ENCODE measurements at places on chromosomes 6 and 20.

GRCh38 chr6:25973923-25974555 is 11.4 kb downstream of the TRIM38 start:
- no peak for DNase-seq

GRCh38 chr6:43081043-43081442 is 4.9 kb downstream of the PTK7 start:
- no peak for DNase-seq

DNA sequence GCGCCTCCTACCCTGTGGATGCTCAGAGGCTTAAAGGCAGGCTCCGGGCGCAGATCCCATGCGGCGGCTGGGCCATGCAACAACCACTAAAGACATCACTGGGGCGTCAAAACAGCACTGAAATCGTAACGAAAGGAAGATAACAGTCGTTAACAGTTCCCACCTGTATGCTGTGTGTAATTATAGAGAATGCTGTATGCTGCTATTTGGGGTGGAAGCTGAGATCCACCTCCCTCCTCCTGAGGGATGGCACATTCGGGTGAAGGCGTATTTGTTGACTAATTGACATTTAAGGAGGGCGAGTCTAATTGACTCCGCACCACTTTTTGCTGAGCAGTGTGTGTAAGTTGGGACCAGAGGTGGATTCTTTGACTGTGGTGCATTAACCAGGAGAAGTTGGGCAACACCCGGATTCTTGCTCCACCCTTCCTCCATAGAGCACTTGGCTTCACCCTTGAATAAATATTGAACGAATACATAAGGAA is 687 bp downstream of the SLC35A1 start:
- DNase-seq, result peak; percentile 32

DNA sequence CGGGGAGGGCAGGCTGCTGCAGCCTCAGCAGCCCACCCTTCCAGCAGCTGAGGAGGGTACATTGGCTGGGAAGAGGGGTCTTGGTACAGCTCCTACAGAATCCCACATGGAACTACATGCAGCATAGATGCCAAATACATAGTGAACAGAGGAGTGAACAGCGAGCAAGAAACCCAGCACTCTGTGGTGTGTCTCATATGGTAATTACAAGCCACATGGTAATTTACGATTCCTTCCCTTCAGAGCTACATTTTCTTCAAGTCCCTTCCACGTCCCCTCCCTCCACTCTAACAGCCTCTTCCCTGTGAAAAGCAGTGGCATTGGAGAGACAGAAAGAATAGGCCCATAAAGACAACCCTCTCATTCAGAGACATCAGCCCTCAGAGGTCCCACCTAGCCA is 167.7 kb downstream of the SYNDIG1 start:
- DNase-seq, result no peak

DNA sequence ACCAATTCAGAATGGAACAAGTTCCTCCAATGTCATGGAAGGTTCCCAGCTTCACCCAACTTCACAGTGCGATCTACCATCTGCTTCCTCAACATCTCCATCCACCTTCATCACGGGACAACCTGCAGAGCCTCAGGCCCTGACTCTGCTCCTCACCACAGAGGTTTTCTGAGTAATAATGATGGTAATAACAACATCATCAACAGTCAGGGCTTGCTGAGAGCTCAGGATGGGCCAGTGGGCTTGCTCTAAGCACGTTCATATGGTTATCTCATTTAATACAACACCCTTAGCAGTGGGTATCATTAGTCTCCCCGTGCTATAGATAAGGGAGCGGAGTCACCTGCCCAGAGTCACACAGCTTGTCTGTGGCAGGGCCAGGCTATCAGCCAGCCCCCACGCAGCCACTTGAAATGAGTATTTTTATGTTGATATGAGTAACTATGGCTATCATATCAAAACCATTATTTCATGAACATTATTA is 38.6 kb downstream of the PREX1 start:
- no peak for DNase-seq

- DNase-seq, result no peak
Measured at GRCh38 chr20:5621305-5621704, 128.9 kb upstream of the SHLD1 start.

GRCh38 chr6:101770116-101770515 is 376.6 kb downstream of the GRIK2 start:
- DNase-seq, result no peak

- no peak for DNase-seq
Measured at GRCh38 chr6:40480678-40481077, 106.5 kb downstream of the LRFN2 start.

GRCh38 chr6:155014670-155015300 is 19.7 kb downstream of the TIAM2 start:
- peak; percentile 25 for DNase-seq

GRCh38 chr6:43869792-43870659 is 100.0 kb downstream of the VEGFA start:
- no peak for DNase-seq

All from kidney glomerular epithelial cell (primary cell).